ENCODE measurements at places on chromosomes 13 and 19.

DNA sequence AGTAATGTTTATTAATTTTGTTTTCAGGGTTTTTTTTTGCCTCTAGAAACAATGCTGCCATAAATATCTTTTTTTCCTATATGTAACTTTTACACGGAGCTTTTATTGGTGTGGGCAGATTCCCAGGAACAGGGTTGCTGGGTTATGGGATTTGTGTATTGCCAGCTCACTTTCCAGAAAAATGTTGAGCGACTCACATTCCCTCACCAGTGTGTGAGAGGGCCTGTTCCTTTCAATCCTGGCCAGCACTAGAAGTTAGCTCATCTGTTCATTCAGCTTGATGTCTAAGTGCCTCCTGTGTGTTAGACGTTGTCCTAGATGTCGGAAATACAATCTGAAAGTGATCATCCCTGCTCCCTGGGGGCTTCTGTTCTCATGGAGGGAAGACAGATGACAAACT is 2.6 kb downstream of the ZNF71 start:
- DNase-seq, result no peak

GRCh38 chr19:51427201-51427600 is 9.8 kb upstream of the SIGLEC10 start:
- DNase-seq, result no peak

GRCh38 chr19:33445442-33446329 is 72.2 kb downstream of the CEBPG start:
- no peak for DNase-seq

GRCh38 chr13:51222686-51223559 is 725 bp downstream of the FAM124A start:
- DNase-seq, result peak; percentile 18

DNA sequence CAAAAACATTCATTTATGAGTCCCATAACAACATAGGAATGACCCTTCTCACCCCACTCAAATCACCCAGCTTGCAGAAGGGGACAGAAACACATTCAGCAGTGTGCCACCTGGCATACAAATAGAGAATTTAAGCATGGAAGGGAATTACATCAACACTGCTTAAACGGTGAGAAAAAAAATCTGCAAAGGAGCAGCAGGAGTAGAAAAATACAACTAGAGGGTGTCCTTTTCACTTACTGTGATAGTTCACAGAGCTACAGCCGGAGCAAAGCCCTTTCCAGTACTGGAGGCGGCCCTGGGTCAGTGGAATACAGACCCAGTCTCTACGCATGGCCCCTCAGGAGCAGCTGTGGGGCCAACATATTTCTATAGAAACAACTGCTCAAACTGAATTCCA is 764.3 kb upstream of the ARGLU1 start:
- DNase-seq, result no peak

DNA sequence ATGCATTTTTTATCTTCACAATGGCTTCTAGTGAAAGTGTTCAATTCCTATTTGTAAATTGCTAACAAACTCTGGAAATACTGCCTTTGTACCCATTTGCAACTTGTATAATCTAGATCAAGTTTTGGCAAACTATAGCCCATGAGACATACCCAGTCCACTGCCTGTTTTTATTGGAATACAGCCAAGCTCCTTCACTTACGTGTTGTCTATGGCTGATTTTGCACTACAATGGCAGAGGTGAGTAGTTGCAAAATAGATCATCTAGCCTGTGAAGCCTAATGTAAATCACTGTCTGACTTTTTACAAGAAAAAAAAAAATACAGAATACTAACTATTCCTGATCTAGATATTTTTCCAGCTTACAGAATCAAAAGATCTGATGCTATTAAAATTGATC is 37.1 kb downstream of the DZIP1 start:
- no peak for DNase-seq

DNA sequence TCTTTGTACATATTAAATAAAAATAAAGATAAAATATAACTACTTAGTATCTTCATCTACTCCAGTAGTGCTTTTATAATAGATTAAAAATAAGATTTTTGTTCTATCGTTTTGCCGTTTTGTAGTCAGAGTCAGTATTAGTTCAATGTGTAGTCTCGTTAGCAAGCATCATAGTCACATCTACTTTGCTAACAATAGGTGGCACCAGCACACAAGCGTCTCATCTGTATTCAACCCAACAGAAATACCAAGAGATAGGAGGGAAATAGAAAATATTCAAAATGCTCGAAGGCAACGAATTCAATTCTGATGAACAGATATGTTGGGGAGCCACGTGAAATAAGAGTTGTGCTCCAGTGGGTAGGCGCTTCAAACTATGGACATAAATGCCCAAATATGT is 21.4 kb upstream of the MICU2 start:
- peak; percentile 54 for DNase-seq

GRCh38 chr13:24997367-24997967 is 98.5 kb upstream of the PABPC3 start:
- peak; percentile 26 for DNase-seq

DNA sequence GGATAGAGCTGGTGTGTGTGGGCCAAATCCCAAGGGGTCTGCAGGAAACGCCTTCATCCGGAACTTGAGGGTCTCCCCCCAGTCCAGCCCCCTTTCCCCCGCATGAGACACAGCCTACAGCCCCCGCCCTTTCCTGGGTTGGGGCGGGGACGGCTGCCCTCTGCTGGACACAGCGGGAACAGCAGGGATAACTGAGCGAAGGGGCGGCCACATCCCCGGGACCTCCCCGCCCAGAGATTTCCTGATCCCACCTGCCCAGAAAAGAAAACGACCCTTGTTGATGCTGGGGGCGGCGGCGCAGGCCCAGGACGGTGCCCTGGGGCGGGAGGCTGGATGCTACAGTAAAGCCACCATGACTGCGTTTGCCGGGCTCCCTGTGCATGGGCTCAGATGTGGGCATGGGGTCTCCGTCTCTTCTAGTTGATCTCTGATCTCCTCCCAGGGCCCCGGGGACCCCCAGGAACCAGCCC is 14.2 kb downstream of the ONECUT3 start:
- peak; percentile 23 for DNase-seq

DNA sequence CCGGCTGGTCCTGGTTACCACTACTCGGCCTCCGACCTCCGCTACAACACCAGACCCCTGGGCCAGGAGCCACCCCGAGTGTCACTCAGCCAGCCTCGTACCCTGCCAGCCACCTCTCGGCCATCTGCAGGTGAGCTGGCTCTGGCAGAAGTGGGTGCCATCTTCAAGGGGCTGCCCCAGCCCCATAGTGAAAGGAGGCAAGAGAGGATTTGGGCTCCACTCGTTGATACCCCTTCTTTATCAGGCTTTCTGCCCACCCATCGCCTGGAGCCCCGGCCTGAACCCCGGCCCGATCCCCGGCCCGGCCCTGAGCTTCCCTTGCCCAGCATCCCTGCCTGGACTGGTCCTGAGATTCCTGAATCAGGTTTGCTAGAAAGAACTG is 7.1 kb downstream of the LTBP4 start:
- no peak for DNase-seq

DNA sequence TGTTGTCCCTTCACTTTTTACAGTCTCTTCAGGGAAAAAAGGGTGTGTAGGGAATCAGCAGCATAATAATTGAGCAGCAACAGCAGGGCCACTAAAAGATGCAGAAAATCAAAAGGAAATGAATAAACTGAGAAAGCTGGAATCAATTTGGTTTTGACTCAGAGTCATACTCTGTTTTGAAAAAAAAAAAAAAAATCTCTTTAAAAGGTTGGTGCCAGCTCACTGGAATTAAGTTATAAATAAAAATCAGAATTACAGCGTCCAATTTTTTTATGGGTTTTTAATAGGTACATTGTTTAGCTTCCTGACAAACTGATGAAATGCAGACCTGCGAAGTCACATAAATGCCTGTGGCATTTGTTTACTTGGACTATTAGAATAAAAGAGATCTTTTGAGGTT is 231.9 kb downstream of the COG6 start:
- no peak for DNase-seq

- DNase-seq, result no peak
Observed at GRCh38 chr13:49064476-49064875, 88.8 kb downstream of the FNDC3A start.

DNA sequence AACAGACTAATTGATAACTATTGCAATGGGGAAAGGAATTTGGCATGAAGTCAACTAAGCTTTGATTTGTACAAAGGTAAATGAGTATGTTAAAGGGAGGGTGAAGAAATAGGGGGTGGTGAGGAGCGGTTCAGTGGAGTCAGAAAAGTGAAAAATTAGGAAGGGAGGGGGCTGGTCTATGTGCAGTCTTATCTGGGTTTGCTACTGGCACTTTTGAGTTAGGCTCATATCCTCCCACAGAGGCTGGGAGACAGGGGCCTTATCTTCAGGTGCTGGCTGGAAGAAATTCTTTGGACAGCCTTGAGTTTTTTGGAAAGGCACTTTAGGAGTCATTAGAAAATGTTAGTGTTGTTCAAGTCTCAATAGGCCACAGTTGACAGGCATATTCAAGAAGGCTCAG is 11.1 kb downstream of the ZNF302 start:
- DNase-seq, result no peak

GRCh38 chr19:44644402-44645016 is 799 bp downstream of the PVR start:
- DNase-seq, result no peak

DNA sequence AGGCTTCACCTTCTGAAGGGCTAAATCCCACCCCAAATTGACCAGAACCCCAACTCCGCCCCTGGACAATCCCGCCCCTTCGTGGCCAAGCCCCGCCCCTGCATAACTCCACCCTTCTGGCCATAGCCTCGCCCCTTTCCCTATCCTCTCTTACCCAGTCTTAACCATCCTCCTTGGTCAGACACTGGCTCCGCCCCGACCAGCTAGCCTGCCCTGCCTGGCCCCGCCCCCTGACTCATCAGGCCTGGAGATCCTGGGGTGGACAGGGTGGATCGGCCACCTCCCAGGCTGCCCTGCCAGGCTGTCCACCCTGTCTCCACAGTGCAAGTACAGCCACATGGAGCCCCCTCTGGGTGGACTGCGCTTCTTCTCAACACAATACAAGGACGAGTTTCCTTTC is 8.0 kb upstream of the ZNF358 start:
- no peak for DNase-seq

- DNase-seq, result no peak
Observed at GRCh38 chr13:42654212-42654611, 80.3 kb downstream of the TNFSF11 start.

DNA sequence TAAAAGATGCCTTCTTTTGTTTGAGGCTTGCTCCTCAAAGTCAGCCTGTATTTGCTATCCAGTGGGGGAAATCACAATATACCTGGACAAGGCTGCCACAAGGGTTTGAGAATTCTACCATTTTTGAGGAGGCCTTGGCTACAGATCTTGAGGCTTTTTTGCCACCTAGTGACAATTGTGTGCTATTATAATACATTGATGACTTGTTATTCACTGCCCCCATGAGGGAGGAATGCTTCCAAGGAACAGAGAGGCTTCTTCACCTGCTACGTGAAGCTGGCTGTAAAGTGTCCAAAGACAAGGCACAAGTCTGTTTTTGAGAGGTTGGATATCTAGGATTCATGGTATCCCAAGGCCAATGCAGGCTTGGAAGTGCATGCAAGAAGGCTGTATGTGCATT is 72.5 kb downstream of the ZNF708 start:
- DNase-seq, result peak; percentile 21

GRCh38 chr13:64413529-64413928 is 2816.6 kb downstream of the PCDH9 start:
- no peak for DNase-seq

- DNase-seq, result no peak
Observed at GRCh38 chr13:62137629-62138405, 722.2 kb upstream of the PCDH20 start.

DNA sequence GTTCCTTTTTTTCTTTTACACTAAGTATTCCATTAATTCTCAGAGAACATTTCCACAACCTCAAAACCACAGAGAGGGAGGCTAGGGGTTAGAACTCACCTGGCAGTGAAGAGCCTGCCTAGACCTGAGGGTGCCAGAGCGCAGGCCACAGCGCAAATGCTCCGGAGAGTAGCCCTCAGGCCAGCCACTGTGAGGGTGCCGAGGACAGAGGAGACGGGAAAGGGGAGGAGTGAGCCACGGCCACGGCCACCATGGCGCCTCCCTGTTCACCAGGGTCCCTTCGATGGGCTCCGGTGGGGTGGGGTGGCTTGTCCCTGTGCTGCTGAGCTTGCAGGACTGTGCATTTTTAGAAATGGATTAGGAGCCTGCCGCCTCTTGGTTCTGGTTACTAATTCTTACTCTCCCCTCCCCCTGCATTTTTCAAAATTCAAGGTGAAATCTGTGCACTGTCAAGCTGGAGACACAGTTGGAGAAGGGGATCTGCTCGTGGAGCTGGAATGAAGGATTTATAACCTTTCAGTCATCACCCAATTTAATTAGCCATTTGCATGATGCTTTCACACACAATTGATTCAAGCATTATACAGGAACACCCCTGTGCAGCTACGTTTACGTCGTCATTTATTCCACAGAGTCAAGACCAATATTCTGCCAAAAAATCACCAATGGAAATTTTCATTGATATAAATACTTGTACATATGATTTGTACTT is 58.8 kb downstream of the GGACT start:
- DNase-seq, result no peak

Measured in Jurkat, Clone E6-1 (cell line).